ENCODE measurements at places on chromosomes 12 and 14. TPM values are rescaled to one million over a fixed set of nuclear protein-coding genes. Genes with fewer than 3 reads are reported as not detected.

DNA sequence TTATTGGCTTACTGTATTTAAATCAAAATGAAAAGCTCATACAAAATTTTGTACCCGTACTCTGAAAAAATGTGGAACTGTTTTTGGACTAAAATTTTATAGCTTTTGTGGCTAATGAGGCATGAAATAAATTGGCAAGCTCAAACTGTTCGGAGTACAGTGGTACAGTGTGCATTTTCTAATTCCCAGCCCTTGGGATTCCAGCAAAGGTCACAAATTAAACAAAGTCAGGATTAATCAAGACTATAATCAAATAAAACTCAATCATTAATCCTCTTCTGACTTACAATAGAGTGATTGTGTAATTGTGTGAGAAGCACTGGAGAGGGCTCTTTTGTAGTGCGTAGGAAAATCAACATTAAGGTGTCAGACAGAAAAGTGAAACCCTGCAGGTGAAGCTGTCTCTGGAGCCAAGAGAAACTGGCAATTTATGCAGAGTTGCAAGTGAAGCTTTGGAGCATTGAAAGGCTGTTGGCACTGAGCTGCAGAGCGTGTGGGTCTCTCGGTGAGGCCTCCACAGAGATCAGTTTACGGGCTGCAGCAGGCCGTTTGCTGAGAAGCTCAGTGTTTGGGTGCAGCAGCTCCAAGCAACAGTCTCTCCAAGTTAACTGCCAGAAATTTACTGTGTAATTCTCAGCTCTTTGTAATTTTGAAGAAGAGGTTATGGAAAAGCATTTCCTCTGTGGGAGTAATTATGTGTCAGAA, 275.9 kb downstream of the FBXL14 start:
- no peak for DNase-seq

DNA sequence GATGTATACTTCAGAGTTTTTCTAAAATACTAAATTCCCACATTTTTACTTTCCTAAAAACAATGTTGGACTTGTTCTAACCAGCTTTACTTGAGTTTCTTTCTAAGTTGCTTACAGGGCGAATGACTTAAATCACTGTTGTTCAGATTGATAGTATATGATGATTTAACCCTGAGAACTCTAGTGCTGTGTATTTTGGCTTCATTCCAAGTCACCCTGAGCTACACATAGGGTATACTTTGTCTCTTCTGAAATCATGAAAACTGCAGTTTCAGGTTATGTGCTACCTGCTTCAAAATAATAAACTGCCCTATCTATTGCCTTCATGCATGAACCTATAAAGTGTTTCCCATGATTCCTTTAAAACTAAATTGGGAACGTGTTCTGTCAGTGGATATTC, 162.5 kb upstream of the PDE3A start:
- no peak for DNase-seq

DNA sequence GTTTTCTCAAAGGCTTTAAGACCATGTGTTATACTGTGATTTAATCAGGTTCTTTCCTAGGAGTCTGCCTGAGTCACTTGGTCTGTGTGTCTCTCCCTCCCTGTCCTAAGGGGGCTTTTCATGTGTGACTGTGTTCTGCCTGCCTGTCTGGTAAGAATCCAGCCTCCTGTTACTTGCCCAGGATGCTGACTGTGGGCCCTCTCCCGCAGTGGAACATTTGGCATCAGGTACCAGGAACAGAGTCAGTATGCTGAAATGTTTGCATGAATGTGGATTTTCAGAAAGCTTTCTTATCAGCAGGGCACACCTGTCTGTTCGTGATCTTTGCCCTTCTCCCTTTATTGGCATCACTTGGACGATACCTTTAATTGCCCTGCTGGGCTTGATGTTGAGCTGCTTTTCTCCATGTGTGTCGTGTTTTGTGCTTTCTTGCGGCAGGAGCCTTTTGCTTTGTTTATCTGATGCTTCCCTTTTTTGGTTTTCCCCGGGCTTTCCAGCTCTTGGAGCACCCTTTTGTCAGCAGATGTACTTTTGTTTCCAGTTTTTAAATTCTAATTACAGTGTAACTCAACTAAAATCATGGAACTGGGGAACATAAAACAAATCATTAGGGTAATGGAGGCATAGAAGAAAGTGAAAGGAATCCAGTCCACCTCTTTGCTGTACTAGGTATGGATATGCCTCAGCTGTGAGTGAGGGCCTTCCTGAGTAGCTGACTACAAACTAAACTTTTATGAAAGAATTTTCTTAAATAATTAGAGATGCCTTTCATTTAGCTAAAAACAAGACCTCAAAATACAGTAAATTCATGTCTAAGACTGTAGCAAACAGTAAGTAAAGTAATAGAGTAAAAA, 72.5 kb downstream of the TRAF3 start:
- DNase-seq = no peak

DNA sequence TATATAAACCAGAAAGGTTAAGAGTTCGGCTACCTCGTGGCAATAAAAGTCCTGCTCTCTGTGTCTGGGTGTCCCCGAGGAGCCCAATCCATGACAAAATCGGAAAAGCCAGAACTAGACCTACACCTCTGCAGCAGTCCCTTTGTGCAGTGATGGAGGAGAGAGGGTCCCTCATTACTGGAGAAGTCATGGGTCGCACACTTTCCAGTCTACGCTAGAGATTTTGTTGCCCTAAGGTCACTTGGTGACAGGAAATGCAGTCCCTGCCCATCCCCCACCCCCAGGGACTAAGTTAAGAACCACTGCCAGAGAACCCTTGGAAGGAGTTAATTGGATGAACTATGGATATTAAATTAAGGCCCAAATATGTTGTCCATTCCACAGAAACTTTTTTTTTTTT, 104.4 kb upstream of the ATF7IP start:
- no peak for DNase-seq

GRCh38 chr14:93967637-93968250, 8.6 kb downstream of the ASB2 start:
- DNase-seq = no peak

DNA sequence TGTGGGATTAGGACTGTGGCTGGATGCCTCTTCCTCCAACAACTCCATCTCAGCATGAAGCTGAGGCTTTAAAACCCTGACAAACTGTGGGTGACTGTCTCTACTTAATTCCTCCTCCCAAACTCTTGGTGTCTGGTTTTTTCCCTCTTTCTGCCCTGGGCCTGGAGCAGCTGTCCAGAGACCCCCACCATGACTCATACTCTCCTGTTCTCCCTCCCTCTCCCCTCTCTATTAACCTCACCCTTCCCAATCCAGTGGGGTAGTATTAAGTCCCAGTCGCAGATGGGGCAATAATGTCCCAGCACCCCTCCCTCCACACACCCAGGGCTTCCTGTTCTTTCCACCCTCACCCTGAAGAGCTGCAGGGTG, 2.0 kb upstream of the DNAJC14 start:
- no peak for DNase-seq

GRCh38 chr14:100069161-100069800, 4.1 kb downstream of the EVL start:
- DNase-seq = peak; percentile 58

- no peak for DNase-seq
Measured at GRCh38 chr12:89461649-89462612, 62.7 kb downstream of the GALNT4 start.

GRCh38 chr14:77424862-77425261, 1.5 kb upstream of the NOXRED1 start:
- DNase-seq = no peak

GRCh38 chr14:51872396-51872795, 12.0 kb downstream of the GNG2 start:
- DNase-seq = no peak

DNA sequence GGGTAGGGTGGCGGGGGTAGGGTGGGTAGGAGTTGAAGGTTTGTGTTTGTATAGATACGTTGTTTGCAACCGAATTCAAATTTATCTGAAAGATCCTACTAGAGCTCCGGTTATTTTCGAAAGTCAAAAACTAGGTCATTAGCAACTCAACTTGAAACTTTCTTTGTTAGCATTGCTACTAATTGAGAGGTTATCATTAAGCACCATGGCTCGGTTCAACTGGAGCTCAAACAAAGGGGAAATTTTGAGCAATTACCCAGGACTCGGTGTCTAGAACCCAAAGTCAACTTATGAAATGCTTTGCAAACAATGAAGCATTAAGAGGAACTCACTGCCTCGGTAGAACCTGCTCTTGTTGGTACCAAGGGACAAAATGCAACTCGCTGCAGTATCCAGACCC, 207.7 kb downstream of the BCAT1 start:
- no peak for DNase-seq

- no peak for DNase-seq
Measured at GRCh38 chr14:99790978-99791376, 2.2 kb upstream of the EML1 start.

DNA sequence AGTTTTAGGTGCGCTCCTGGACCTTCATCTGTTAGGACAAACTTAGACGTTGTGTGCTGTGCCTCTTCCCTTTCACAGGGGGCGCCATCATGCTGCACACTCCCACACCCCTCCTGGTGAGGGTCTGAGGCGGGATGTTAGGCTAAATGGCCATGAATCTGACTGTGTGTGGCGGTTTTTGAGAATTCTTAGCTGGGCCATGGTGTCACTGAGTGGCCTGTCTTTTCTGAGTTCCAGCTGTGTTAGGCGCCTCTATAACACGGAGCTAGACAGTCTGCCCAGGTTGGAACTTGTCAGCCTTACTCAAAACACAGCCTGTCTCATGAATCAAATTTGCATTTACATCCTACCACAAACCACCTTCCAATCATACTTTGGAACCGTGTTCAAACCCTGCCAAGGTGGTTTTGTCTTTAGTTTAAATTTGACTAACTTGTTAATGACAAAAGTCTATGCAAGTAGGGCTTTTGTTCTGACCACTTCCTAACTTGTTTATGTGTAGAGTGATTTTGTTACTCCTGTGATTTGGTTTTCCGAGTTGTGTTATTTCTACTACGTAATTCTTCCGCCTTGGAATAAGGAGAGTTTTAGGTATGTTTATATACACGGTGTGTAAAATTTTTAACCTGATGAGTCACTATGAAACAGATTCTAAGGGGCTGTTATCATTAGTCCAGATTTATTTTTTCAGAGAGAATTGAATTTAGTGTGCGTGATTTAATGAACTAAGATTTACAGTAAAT, 19.6 kb downstream of the ACVR1B start:
- DNase-seq = peak; percentile 75

DNA sequence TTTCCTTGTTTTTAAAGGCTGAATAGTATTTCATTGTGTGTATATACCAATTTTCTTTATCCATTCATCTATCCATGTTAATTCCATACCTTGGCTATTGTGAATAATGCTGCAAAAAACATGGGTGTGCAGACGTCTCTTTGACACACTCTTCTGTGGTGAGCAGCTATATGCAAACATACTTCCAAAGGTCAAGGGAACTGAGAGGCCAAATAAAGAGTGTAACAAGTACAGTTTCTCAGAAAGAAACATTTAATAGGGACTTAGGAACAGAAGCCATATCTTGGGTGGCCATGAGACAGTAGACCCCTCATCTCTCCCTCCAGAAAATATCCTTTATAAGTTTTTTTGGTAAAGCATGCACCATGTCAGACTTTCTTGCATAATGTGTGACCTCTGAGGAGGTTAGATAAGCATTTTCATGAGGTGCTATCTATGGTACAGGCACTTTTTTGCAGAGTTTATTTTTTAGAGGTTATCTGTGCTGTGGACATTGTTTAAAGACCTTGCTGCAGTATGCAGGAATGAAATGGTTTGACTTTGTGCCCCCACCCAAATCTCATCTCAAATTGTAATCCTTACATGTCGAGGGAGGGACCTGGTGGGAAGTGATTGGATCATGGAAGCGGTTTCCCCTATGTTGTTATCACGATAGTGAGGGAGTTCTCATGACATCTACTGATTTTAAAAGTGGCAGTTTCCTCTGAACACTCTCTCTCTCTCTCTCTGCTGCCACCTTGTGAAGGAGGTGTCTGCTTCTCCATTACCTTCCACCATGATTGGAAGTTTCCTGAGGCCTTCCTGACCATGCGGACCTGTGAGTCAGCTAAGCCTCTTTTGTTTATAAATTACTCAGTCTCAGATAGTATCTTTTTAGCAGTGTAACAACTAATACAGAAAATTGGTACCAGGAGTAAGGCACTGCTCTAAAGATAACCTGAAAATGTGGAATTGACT, 1202.3 kb downstream of the GALC start:
- DNase-seq = no peak

Gene BDKRB1
- total RNA-seq = not detected

Gene HOXC4
- 1.2 TPM for total RNA-seq

Gene INHBC
- 0.16 TPM for total RNA-seq

Gene NPFF
- not detected for total RNA-seq

Gene CFAP73
- total RNA-seq = 1.9 TPM

Gene TMEM229B
- total RNA-seq = 1.6 TPM

Gene GLIPR1L1
- total RNA-seq = not detected

Gene NOXRED1
- total RNA-seq = 0.41 TPM
